ENCODE measurements at places on chromosomes 1 and 21.

GRCh38 chr1:104403883-104404282, 654.2 kb downstream of the AMY1C start:
- DNase-seq, result no peak

- DNase-seq, result no peak
Observed at GRCh38 chr21:35156293-35157278, 107.5 kb upstream of the RUNX1 start.

DNA sequence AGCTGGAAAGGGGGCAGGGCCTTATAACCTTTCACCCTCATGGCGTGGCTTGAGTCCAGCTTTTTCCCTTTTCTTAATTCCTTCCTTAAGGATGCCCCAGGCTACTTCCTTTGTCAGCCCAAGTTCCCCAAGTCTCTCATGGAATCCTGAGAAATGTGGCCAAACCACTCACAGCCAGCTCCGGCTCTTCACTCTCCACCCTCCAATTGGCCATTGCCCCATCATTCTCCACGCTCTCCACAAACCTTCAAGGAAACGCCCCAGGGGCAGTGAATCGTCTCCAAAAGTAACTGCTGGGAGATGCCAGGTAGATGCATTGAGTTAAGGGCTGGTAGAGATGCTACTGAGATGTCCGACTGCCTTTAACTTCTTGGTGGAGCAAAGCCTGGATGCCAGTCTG, 113.5 kb upstream of the CD34 start:
- no peak for DNase-seq

DNA sequence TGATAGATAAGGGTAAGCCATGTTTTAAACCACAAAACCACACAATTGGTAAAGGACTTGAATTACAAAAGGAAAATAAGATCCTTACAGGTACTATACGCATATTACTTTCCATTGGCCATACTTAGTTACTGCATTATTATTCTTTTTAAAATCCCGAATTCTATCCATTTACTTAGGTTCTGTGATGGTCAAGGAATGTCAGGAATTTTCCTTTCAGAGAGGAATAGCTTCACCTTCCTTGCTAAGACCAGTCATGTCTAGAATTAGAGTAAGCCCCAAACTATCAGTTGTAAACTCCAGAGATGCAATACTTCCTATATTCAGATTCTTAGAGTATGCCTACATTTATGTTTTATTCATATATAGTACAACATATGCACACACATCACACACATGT, 13.7 kb downstream of the EFCAB7 start:
- no peak for DNase-seq

- DNase-seq, result peak; percentile 23
Observed at GRCh38 chr1:30302858-30303257, 420.5 kb downstream of the MATN1 start.

- no peak for DNase-seq
Observed at GRCh38 chr1:18965206-18966173, 9.0 kb upstream of the IFFO2 start.

DNA sequence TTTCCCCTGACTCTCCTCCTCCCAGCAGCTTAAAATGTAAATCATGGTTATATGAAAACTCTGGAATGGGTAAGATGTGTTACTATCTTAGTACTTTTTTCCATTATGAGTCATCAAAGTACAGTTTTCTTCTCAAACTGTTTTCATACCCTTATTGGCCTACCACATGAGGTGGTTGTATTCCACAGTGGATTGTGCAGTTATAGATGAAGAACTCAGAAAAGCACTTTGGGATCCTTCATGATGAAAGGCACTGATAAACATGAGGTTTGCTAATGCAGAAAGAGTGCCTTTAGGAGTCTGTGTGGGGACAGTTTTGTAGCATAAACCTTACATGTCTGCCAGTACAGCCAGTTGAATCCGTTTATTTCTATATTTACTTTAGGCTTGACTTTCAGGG, 32.0 kb upstream of the MYOCOS start:
- no peak for DNase-seq

DNA sequence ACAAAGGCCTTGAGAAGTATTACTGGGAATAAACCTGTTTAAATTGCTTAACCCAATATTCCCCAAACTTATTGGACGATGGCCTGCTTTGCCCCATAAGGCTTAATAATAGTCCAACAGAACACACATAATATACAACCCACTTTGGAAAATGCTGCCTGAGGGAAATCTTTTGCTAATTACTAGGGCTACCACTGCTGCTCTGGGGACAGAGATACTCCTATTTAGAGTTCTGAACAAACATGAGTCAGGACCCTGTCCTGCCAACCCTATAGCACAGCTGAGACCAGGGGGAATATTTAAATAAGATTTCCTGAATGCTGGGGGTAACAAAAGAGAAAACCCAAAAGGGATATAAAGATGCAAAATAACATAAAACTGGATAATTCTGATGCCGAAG, 139.1 kb downstream of the BRINP2 start:
- DNase-seq, result no peak

DNA sequence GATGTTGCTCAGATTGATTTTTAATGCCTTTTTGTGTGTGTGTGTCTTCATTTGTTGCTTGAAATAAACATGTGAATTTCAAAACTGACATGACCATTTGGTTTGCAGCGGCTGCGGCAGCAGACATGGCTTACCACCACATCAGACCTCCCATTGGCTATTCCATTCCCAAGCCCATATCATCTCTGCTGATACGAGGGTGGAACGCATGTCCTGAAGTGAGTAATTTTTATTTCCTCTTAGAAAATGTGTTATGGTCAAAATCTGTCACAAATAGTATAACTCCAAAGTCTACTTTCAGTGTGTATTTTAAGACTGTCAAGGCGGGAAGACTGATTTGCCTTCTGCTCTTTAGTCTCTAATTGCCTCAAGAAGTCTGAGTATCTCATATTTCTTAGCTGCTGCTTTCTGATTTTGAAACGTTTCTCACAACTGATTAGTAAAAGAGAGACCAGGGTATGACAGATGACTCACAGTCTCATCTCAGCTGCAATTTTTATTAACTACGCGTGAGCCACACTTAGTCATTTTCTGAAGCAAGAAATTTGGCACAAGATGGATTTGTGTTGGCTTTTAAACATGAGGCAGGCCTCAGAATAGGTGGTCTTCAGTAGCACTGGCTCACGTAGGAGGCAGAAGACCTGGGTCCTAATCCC, 49.0 kb downstream of the LRRC53 start:
- no peak for DNase-seq

GRCh38 chr21:39373634-39374033, 24.7 kb upstream of the HMGN1 start:
- no peak for DNase-seq

DNA sequence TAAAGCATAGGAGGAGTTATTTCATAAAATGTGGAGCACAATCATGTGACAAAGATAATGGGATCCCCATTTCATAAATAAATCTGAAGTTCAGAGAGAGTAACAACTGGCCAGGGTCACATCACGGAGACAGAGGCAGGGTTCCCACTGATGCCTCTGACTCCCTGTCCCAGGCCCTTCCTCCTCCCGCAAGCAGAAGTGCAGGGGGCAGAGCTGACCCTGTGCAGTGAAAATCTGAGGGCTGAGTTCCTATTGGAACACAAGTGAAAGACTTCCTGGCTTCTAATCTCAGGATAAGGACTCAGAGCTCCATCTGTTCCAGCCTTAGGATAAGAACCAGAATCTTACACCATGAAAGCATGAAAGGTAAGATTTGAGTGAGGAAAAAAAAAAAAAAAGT, 22.0 kb downstream of the SELL start:
- no peak for DNase-seq

GRCh38 chr21:14683063-14683462, 136.9 kb upstream of the SAMSN1 start:
- no peak for DNase-seq

Measured in NCI-H187 treated with DMSO at 0.1 percent for 48 hours (cell line).